ENCODE measurements at places on chromosomes 5 and 9.

- no peaks in the 10 kb centered on the region for H3K4me1 ChIP-seq
- no peak overlapping the region for H3K4me3 ChIP-seq
- peaks cover 42% of the 10 kb centered on the region for H3K27me3 ChIP-seq
- no peak for DNase-seq
- no peak overlapping the region for H3K27ac ChIP-seq
- H3K36me3 ChIP-seq: no peaks in the 10 kb centered on the region
These were observed 11.8 kb upstream of the IFNA14 start for GRCh38 chr9:21251638-21252037.

DNA sequence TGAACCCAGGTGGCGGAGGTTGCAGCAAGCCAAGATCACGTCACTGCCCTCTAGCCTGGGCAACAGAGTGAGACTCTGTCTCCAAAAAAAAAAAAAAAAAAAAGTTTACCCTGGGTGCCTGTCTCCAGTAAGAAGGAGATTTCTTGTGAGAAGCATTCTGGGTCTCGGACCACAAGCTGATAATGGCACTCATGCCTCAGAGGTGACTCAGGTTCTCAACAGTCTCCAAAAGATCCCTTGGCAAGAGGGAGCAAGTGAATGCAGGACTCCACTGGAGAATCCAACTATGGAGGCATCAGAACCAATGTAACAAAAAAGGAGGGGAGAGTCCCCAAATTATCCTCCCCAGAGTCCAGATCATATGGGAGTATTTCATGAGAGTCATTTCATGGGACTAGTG is 106.0 kb upstream of the LRRTM2 start:
- peak; percentile 40 for DNase-seq
- H3K27me3 ChIP-seq: no peaks in the 10 kb centered on the region
- H3K27ac ChIP-seq: no peak overlapping the region
- peaks cover 15% of the 10 kb centered on the region for H3K4me1 ChIP-seq

- peak; percentile 91 for DNase-seq
- H3K4me3 ChIP-seq: no peak overlapping the region
- H3K4me1 ChIP-seq: no peaks in the 10 kb centered on the region
- no peaks in the 10 kb centered on the region for H3K36me3 ChIP-seq
- no peak overlapping the region for H3K27ac ChIP-seq
These were observed 17.9 kb downstream of the SRFBP1 start for GRCh38 chr5:121979691-121980090.

DNA sequence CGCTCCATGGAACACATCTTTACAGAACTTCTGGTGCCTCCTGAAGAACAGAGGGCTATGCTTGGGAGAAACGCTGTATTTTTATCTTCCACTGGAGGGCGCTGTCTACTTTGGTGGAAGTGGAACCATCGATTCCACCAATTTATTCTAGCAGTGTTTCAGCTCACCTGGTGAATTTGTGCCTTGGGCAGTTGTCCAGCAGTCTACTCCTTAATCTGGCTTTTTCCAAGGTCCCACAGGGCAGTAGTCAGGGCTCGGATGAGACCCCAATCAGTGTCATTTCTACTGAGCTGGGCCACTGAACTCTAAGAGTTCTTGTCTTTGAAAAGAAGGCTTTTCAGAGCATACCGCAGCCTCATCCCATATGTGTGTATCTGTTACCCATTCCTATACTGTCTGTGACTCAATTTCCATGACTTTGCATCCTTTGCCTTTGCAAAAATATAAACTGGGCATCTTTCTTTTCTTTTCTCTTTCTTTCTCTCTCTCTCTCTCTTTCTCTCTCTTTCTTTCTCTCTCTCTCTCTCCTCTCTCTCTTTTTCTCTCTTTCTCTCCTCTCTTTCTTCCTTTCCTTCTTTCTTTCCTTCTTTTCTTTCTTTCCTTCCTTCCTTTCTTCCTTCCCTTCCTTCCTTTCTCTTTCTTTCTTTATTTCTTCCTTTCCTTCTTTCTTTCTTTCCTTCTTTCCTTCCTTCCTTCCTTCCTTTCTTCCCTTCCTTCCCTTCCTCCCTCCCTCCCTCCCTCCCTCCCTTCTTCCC is 138.4 kb upstream of the ZNF618 start:
- peaks cover 75% of the 10 kb centered on the region for H3K27me3 ChIP-seq
- H3K4me1 ChIP-seq: peaks cover 3% of the 10 kb centered on the region
- no peak overlapping the region for H3K27ac ChIP-seq
- DNase-seq: peak; percentile 48
- H3K36me3 ChIP-seq: no peaks in the 10 kb centered on the region

DNA sequence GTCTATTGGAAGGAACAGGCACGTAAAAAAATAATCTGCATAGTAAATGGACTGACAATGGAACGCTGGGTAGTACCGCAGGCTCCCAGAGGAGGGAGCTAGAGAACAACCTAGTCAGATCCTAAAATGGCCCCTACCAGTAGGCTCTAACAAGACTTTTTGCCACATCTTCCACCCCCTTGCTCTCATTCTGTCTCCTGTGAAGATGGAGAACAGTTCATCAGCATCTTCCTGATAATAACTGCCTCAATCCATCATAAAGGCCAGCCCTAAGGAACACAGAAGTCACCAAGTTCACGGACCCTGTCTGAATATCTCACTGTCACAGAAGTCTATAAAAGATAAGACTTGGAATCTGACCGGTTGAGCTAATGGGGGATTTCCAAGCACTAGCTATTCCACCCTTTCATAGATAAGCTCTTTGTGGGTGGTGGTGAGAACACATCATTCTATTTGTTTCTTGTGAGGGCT is 133.4 kb downstream of the SLC1A3 start:
- peaks cover 11% of the 10 kb centered on the region for H3K27me3 ChIP-seq
- peaks cover 2% of the 10 kb centered on the region for H3K4me1 ChIP-seq
- no peak overlapping the region for H3K27ac ChIP-seq
- DNase-seq: peak; percentile 54
- H3K4me3 ChIP-seq: no peak overlapping the region

DNA sequence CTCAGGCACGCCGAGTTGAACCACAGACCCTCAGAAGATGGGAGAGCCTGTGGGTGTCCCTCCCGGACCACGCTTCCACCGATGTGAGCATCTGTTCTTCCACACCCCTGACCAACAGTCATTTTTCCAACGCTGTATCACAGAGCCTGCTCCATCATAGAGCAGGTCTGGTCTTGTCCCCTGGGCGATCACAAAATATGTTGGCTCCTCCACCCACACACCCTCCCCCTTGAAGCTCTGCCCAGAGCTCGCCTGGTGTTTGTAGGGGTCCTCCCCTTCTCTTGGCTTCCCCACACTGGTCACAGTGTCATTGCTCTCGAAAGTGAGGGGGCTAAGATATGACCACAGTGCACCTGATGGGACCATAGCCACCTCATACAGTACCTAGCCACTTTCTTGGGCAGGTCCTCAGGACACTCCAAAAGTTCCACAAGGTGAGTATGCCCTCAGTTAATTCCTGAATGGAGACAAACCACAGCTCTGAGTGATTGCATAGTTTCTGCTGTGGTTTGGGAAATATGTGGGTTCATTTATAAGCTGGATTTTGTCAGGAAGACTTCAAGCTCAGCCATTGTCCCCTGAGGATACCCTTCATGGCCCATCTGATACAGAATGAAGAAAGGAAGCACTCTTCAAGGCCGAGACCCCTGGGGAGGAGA is 3.5 kb upstream of the ZNF618 start:
- H3K4me1 ChIP-seq: no peaks in the 10 kb centered on the region
- H3K4me3 ChIP-seq: no peak overlapping the region
- peaks cover 13% of the 10 kb centered on the region for H3K27me3 ChIP-seq

DNA sequence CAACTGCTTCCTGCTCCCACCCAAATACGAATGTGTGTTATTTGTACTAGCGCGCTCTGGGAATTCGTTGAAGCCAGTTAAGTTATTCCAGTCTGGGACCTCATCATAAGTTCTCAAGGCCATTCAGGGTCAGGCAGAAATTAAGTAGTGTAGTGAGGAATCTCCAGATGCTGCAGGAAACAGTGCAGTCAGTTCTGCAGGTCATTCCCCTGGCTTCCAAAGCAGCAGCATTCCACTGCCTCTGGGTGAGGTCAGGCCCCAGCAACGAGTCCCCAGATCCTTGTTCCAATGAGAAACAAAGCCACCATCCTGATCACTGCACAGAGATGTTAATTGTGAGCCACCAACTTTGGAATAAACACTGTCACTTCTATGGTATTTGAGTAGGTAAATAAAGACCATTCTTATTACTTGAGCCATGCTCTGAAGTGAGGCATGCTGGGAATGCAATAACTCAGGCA is 33.1 kb downstream of the SVEP1 start:
- no peak for DNase-seq
- no peak overlapping the region for H3K27ac ChIP-seq
- peaks cover 9% of the 10 kb centered on the region for H3K4me1 ChIP-seq
- peaks cover 33% of the 10 kb centered on the region for H3K36me3 ChIP-seq
